ENCODE measurements at places on chromosomes 12 and 14.

DNA sequence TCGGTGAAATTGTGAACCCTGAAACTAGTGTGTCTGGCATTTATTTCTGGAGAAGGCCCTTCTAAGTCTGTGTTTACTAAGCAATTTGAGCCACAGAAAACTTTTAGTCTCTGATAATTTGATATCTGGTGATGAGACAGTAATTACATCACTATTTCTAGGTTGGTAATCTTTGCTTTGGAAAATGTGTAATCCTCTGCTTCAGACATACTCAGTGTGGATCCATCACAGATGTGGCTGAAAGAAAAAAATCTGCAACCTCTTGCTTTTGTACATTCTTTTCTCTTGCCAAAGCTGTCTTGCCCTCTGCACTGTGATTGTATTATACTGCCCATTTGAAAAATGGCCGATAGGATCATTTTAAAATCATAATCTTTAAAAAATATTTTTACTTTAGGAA, 78.1 kb downstream of the PELI2 start:
- DNase-seq, result no peak

DNA sequence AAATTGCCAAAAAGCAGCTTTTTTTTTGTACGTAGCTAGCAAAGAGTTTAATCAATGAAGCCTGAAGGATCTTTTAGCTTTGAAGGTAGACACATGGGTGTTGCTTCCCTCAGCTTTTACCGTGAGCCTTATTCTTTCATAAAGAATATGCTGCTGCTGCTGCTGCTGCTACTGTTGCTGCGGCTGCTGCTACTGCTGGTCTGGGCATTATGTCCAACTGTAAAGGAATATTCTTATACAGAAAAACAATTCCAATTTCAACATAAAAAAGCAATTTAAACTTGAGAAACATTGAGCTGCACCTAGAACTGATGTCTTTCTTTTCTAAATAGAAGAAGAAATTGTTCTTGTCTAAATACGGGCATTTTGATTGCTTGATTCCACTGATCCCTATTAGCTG, 38.9 kb upstream of the PPP1R12A start:
- DNase-seq, result no peak

DNA sequence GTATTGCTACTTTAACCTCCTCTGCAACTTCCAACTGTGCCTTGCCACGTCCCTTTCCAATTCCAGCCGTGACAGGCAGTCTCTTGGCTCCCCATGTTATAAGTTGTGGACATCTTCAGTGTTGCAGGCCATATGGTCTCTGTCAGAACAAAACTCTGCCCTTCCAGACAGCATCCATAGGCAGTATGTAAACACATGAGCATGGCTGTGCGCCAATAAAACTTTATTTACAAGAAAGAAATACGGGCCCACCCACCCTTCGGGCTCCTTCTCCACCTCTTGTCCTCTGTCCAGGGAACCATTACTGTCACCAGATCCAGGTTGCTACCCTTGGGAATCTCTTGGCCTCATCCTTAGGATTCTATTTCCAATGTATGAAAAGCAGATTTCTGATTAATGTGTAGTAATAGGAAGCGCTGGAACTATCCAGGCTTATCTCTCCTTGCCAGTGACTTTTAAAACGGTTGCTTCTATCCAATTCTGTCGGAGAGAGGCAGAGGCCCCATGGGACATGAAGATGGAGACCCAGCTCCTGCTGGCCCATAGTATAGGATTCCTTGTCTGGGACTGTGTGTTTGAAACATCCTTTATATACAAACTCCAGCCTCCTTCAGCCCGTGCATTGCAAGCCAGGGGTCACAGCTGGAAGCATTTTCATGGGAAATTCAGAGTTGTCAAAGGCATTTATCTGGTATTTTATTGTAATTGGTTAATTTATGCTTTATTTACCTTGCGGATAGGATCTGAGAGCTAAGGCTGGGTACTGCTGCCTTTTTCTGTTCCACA, 114.4 kb downstream of the ZNF664 start:
- no peak for DNase-seq

GRCh38 chr14:56562883-56563282, 16.7 kb upstream of the TMEM260 start:
- no peak for DNase-seq

DNA sequence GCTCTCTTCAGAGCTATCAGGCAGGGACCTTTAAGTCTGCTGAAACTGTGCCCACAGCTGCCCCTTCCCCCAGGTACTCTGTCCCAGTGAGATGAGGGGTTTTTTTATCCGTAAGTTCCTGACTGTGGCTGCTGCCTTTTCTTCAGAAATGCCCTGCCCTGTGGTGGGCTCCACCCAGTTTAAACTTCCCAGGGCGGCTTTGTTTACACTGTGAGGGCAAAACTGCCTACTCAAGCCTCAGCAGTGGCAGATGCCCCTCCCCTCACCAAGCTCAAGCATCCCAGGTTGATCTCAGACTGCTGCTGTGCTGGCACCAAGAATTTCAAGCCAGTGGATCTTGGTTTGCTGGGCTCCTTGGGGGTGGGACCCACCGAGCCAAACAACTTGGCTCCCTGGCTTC, 46.9 kb upstream of the SLC16A7 start:
- DNase-seq, result no peak

GRCh38 chr14:74685056-74685455, 27.8 kb downstream of the AREL1 start:
- DNase-seq, result no peak

GRCh38 chr12:102249079-102249841, 51.6 kb upstream of the PMCH start:
- DNase-seq, result no peak

DNA sequence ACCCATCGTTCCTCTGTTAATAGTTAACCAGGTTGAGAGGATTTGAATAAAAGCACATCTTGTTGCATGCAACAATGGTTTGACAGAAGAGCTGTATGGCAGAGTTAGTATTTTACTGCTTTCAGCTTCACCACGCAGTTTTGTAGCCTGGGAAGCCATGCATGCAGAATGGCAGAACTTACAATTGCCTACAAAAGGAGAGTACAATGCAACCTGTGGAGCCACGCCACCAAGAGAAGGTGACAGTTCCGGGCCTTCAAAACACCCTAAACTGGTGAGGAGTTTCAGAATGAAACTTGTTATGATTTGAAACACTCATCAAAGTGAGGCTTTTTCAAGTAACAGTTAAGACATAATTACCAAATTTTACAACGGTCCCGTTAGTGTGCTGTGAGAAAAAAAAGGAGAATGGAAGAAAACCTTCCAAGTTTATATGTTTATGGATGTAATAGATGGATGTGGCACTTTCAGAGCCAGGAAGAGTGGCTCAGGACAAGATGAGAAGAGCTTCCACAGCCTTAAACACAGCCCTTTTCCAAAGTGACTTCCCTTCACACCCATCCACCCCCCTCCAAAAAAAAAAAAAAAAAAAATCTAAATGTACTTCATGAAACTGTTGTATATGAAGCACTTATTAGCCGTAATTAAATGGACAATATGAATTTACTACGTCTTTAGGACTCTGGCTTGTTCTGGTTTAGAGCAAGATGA, 158.7 kb downstream of the EGLN3 start:
- DNase-seq, result no peak

DNA sequence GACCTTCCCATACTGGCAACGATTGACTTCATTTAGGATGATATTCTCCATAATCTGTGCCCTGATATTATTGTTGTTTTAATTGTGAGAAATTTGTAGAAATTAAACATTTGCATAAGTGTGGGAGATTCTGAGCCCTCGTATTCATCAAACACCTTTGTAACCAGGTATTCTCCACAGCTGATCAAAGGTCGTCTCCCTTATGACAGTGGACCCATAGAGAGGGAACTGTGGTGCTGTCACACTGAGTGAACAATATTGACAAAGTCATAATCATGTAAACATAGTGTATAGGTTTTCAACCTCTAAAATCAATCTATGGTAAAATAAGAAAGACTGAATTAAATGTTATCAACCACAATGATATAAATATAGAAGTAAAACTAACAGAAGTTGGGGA, 14.9 kb upstream of the PLEKHG3 start:
- DNase-seq, result no peak

- DNase-seq, result no peak
These were observed 198.7 kb upstream of the DCN start for GRCh38 chr12:91381309-91381804.

- no peak for DNase-seq
These were observed 40.6 kb downstream of the IGF1 start for GRCh38 chr12:102439426-102440405.

GRCh38 chr12:931060-931459, 18.4 kb downstream of the RAD52 start:
- DNase-seq, result no peak

- DNase-seq, result no peak
These were observed 7.6 kb upstream of the RNF34 start for GRCh38 chr12:121392325-121392716.

Measured in stimulated activated CD4-positive, alpha-beta T cell treated with anti-CD3 and anti-CD28 coated beads, Interleukin-4, amount 100 ng/mL, for 1 hour (primary cell).